Chondrocyte (in vitro differentiated cells): ENCODE measurements at places on chromosomes 3 and 15. TPM values are rescaled to one million over a fixed set of nuclear protein-coding genes. Genes with fewer than 3 reads are reported as not detected.

- H3K36me3 ChIP-seq: peaks cover 27% of the 10 kb centered on the region
- no peaks in the 10 kb centered on the region for H3K27me3 ChIP-seq
- DNase-seq: no peak
- H3K4me3 ChIP-seq: no peak overlapping the region
Observed at GRCh38 chr3:120424506-120424905, 26.3 kb downstream of the FSTL1 start.

DNA sequence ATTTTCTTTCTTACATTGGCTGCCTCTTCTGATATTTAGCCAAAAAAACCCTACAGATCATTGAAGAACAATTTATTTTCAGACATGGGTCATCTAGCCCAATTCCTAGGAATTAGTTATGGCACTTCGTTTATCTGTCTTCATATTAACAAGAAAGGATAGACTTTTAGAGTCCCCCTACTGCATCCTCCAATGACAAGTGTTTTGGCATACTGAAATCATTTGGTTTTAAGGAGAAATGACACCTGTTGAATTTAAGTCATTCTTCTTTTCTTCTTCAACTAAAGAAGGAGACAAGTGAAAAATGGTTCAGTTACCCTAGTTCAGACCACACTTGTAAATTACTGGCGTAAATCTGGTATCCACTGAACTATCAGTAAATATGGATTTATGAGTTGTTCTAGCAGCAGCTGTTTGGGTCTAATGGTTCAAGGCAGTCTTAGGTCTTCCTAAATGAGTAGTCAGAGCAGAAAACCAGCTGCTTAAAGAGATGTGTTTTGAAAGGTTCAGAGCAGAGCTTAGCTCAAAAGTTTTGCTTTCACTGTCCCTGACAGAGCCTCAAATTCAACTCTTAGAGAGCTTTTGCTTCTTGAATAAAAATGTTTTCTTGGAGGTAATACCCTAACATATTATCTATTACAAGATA, 5.6 kb downstream of the VGLL3 start:
- H3K36me3 ChIP-seq: peaks cover 15% of the 10 kb centered on the region
- peaks cover 73% of the 10 kb centered on the region for H3K4me1 ChIP-seq
- DNase-seq: no peak

- H3K27ac ChIP-seq: peak overlapping the region; percentile 24
- peaks cover 4% of the 10 kb centered on the region for H3K36me3 ChIP-seq
- no peak for DNase-seq
- peaks cover 64% of the 10 kb centered on the region for H3K4me1 ChIP-seq
- H3K4me3 ChIP-seq: no peak overlapping the region
Observed at GRCh38 chr15:32952901-32953532, 235.2 kb downstream of the GREM1 start.

- no peaks in the 10 kb centered on the region for H3K36me3 ChIP-seq
- no peaks in the 10 kb centered on the region for H3K27me3 ChIP-seq
- H3K27ac ChIP-seq: no peak overlapping the region
- H3K4me1 ChIP-seq: peaks cover 9% of the 10 kb centered on the region
- no peak overlapping the region for H3K4me3 ChIP-seq
Observed at GRCh38 chr3:88758676-88759075, 348.7 kb upstream of the EPHA3 start.

DNA sequence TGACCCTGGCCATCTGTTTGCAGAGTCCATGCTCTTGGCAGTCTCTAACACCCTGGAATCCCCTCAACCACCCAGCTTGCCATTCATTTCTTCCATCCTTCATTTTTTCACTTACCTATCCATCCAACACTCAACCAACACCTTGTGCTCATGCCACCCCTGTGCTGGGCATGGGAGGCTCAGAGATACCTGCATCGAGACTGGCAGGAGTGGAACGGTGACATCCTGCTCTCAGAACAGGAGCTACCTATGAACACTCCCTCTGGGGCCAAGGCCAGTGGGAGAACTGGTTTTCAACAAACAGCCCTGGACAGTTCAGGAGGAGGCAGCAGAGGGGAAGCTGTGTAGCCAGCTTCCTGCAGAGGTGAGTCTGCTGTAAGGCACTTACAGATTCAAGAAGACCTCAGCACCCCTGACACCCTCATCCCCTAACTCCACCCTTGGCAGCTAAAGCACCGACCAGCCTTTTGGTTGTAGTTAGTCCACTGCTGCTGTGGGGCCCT, 19.5 kb upstream of the ATP2B2 start:
- H3K4me1 ChIP-seq: peaks cover 4% of the 10 kb centered on the region
- peaks cover 2% of the 10 kb centered on the region for H3K36me3 ChIP-seq
- no peak overlapping the region for H3K27ac ChIP-seq
- no peak overlapping the region for H3K4me3 ChIP-seq

RBMS3 gene
- 46.7 to 82.6 TPM (median 47.6 TPM) in 3 replicates for total RNA-seq

EXD1 gene
- not detected in 3 replicates for total RNA-seq

GPR171 gene
- not detected in 3 replicates for total RNA-seq

TLR9 gene
- total RNA-seq: 0.12 TPM in 1 of 3 replicates, not detected in the others

ZNF445 gene
- 17.5 to 22.8 TPM (median 20.4 TPM) in 3 replicates for total RNA-seq
